ENCODE measurements at places on chromosomes 16 and 17.

- no peak for DNase-seq
These were observed 688 bp upstream of the ITGB3 start for GRCh38 chr17:47252766-47253512.

- DNase-seq = no peak
These were observed 21.3 kb downstream of the SRCIN1 start for GRCh38 chr17:38584350-38584925.

GRCh38 chr16:71794018-71794417 is 14.6 kb downstream of the AP1G1 start:
- DNase-seq = no peak

DNA sequence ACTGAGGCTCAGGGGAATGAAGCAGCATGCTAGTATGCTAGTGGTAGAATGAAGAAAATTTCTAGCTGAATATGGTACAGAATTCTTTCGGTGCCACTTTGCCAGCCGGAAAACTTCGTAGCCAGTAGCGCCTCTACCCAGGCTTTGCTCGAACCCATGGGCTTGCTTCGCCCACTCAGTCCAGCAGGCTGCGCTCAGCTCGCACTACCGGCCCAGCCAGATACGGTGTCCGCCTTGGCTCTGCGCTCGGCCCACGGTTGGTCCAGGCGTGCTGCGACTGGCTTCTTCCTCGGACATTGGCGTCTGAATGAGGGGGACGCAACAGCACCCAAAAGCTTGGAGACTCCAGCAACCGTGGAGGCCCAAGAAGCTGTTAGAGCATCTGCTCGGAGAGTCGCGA is 372.5 kb upstream of the CDH8 start:
- no peak for DNase-seq
